Esophagus squamous epithelium (tissue), 5 donors: ENCODE measurements at places on chromosomes 6 and 20.
A peak's percentile ranks its signal among the peaks of the same experiment; 100 is the strongest.

- H3K27ac ChIP-seq = peak overlapping the region; percentile 82
- no peak for DNase-seq
- peaks cover 5% of the 10 kb centered on the region for H3K4me1 ChIP-seq
- no peaks in the 10 kb centered on the region for H3K27me3 ChIP-seq
- H3K36me3 ChIP-seq = peaks cover 3% of the 10 kb centered on the region
- H3K4me3 ChIP-seq = peak overlapping the region; percentile 59
These were observed 3.0 kb upstream of the TMEM14C start for GRCh38 chr6:10719964-10720264.

GRCh38 chr6:128855581-128856085 is 27.3 kb upstream of the LAMA2 start:
- H3K36me3 ChIP-seq = no peaks in the 10 kb centered on the region
- H3K4me3 ChIP-seq = no peak overlapping the region
- DNase-seq = no peak
- no peaks in the 10 kb centered on the region for H3K4me1 ChIP-seq
- H3K27me3 ChIP-seq = no peaks in the 10 kb centered on the region
- no peak overlapping the region for H3K27ac ChIP-seq

- no peaks in the 10 kb centered on the region for H3K4me1 ChIP-seq
- DNase-seq = no peak
- H3K36me3 ChIP-seq = no peaks in the 10 kb centered on the region
- H3K27ac ChIP-seq = no peak overlapping the region
- no peaks in the 10 kb centered on the region for H3K27me3 ChIP-seq
These were observed 4.2 kb upstream of the GPR31 start for GRCh38 chr6:167161851-167162467.

DNA sequence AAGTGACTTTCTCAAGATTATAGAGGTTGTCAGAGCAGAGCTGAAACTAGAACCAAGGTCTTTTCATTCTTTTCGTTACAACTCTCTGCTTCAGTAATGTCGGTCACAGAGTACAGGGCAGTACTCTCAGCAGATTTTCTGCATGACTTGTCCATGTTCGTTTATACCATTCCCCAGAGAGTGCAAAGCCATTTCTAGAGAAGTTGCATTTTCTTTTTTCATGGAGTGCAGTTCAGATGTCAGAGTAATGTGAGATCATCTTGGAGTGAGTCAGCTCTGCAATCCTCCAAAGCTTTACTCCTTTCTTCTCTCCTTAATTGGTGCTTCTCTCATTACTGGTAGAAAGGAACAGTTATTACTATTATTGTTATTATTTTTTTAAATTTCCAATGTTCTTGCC is 115.6 kb upstream of the B3GAT2 start:
- H3K36me3 ChIP-seq = no peaks in the 10 kb centered on the region
- DNase-seq = no peak
- H3K27me3 ChIP-seq = no peaks in the 10 kb centered on the region
- no peak overlapping the region for H3K4me3 ChIP-seq
- no peak overlapping the region for H3K27ac ChIP-seq

- peaks cover 14% of the 10 kb centered on the region for H3K4me1 ChIP-seq
- H3K27me3 ChIP-seq = no peaks in the 10 kb centered on the region
- no peaks in the 10 kb centered on the region for H3K36me3 ChIP-seq
- H3K27ac ChIP-seq = no peak overlapping the region
- no peak for DNase-seq
These were observed 74.7 kb upstream of the NOX3 start for GRCh38 chr6:155530219-155530834.

DNA sequence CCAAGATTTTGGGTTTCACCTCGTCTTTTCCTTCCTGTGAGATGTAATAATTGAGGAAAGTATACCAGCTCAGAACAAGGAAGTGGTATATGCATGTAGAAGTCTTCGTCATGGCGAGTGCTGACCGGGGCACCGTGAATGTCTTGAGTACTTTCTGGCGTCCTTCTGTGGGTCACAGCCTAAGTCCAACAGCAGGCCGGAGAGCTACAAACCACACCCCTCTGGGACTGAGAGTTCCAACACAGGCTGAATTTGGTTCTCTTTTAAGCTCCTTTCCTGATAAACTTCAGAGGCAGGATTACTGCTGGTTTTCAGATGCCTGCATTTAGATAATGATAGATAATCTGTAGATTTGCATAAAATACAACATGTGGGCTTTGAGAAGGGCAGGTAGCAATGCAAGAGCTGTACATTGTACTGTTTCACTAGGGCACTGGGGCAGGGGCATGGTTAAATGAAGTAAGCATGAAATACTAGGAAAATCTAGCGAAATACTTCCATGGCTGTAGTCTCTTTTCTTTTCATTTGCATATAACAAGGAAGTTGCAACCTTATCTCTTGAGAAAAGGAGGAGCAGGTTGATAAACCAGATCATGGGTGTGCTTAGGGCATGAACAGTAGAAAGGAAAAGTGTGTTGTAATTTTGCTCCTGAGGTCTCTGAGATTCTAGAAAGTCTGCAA is at the start of gene ADTRP:
TSS of gene ADTRP (minus strand) at position 156 of the 681 bp plus-strand sequence. CDS start at position 112, 44 bp downstream.
- H3K27me3 ChIP-seq = no peaks in the 10 kb centered on the region
- no peak for DNase-seq
- H3K4me1 ChIP-seq = no peaks in the 10 kb centered on the region
- no peak within 1 kb of the TSS for H3K27ac ChIP-seq

GRCh38 chr20:16069389-16070010 is 503.7 kb downstream of the KIF16B start:
- H3K4me1 ChIP-seq = no peaks in the 10 kb centered on the region
- no peak overlapping the region for H3K27ac ChIP-seq
- no peak overlapping the region for H3K4me3 ChIP-seq
- no peaks in the 10 kb centered on the region for H3K36me3 ChIP-seq
- DNase-seq = no peak

DNA sequence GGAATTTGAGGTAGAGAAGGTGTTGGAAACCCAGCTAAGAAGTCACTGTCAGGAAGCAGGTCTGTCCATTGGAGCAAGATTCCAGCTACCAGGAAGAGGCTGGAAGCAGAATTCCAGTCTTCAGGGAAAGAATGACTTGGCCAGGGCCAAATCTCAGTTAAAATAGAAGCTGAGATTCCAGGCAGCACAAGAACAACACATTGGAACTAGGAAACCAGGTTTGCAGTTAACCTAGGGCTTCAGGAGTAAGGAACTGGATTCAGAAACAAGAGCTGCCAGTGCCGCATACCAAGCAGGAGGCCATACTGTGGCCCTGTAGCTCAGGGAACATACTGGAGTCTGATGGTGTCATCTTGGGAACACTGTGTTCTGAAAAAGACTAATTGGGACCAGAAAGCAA is 73.7 kb upstream of the FUCA2 start:
- H3K4me3 ChIP-seq = no peak overlapping the region
- no peak for DNase-seq
- no peaks in the 10 kb centered on the region for H3K27me3 ChIP-seq
- H3K27ac ChIP-seq = no peak overlapping the region

DNA sequence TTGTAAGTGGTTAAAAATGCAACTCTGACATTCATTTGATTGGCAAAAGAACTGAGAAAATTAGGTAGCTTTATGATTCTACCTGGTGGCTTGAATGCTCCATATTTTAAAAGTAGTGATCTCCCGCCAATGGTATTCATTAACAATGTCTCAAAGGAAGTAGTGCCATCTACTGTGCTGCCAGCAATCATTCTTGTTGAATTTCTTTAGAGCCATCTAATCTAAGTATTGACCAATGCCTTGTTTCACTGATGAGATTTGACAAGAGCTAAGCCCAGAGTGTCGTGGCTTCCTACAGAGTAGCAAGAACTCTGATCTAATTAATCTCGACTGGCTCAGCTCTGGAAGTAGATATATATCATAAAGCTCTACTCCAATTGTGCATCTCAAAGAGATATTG is 696.7 kb downstream of the C6orf118 start:
- DNase-seq = no peak
- no peak overlapping the region for H3K27ac ChIP-seq
- no peak overlapping the region for H3K4me3 ChIP-seq
- H3K27me3 ChIP-seq = no peaks in the 10 kb centered on the region

DNA sequence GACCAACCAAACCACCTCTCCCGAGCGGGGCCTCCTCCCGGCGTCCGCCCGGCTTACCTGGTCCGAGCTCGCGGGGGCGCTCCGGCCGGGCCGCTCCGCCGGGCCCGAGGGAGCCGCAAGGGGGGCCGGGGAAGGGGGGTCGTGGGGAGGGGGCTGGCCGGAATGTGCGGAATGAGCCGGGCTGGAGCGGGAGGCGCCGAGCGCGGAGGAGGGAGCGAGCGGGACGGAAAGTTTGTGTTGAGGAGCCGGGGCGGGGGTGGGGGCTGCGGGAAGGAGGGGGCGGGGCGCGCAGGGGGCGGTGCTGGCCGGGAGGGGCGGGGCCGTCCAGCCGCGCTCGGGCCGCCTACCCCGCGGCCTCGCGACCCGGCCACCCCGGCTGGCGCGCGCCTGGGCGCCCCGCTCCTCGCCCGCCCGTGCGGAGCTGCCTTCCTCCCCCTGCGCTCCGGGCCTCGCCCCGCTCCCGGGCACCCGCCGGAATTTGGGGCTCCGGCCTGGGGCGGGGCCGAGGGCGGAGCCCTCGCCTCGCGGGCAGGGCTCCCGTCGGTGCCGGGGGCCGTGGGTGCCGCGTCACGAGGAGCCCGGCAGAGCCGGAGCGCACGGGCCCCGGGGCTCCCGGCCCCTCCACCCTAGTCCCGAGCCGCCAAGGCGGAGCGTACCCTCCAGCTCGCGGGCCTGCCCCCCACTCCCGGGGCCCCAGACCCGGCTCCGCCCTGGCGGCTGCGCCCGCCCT is at the start of gene TEAD3:
TSS of gene TEAD3 (minus strand) at position 239 of the 730 bp plus-strand sequence.
- H3K27me3 ChIP-seq = no peaks in the 10 kb centered on the region
- H3K4me1 ChIP-seq = peaks cover 37% of the 10 kb centered on the region
- no peaks in the 10 kb centered on the region for H3K36me3 ChIP-seq
- H3K27ac ChIP-seq = peak within 1 kb of the TSS; percentile 99

DNA sequence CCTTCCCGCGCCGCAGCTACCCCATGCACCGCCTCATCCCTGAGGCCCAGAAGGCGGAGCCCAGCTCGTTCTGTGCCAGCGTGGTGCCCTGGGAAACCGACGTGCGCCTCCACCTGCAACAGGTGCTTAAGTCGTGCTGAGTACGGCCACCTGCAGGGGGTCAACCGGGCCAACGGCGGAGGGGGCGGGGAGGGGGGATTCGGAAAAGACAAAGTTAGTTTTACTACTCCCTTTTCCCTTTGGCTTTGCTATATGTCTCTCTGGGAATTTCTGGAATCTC is 168.9 kb downstream of the CDK19 start:
- H3K36me3 ChIP-seq = peaks cover 18% of the 10 kb centered on the region
- H3K27ac ChIP-seq = no peak overlapping the region
- H3K4me1 ChIP-seq = no peaks in the 10 kb centered on the region
- no peaks in the 10 kb centered on the region for H3K27me3 ChIP-seq

DNA sequence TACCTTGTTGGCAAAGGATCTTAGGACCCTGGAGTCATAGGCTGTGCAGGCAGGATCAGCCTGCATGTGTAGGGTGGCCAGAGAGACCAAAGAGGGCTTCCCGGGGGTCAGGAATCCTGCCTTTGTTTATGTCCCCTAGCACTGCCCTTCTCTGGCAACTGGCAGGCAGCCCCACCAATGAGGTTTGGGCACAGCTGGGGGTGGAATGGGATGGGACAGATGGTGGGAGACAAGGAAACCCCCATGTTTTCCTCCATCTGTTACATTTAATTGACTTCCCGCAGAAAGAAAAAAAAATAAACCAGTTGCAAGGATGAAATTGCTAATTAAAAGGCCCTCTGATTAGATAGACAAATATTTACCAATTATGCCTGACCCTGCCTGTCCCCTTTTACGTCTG is 27.6 kb downstream of the CD40 start:
- H3K27ac ChIP-seq = no peak overlapping the region
- H3K4me3 ChIP-seq = no peak overlapping the region
- DNase-seq = no peak
- no peaks in the 10 kb centered on the region for H3K27me3 ChIP-seq
- H3K36me3 ChIP-seq = no peaks in the 10 kb centered on the region

GRCh38 chr6:129623008-129623732 is 86.8 kb downstream of the ARHGAP18 start:
- no peak for DNase-seq
- H3K36me3 ChIP-seq = no peaks in the 10 kb centered on the region
- H3K27me3 ChIP-seq = no peaks in the 10 kb centered on the region
- H3K4me1 ChIP-seq = no peaks in the 10 kb centered on the region
- no peak overlapping the region for H3K27ac ChIP-seq

- DNase-seq = no peak
- H3K4me3 ChIP-seq = peak overlapping the region; percentile 62
- peak overlapping the region; percentile 94 for H3K27ac ChIP-seq
- no peaks in the 10 kb centered on the region for H3K27me3 ChIP-seq
These were observed 109.0 kb downstream of the HFE start for GRCh38 chr6:26195924-26196845.

- no peak for DNase-seq
- H3K27ac ChIP-seq = peak overlapping the region; percentile 62
- H3K4me3 ChIP-seq = no peak overlapping the region
- no peaks in the 10 kb centered on the region for H3K36me3 ChIP-seq
These were observed 21.9 kb upstream of the RREB1 start for GRCh38 chr6:7085911-7086310.

DNA sequence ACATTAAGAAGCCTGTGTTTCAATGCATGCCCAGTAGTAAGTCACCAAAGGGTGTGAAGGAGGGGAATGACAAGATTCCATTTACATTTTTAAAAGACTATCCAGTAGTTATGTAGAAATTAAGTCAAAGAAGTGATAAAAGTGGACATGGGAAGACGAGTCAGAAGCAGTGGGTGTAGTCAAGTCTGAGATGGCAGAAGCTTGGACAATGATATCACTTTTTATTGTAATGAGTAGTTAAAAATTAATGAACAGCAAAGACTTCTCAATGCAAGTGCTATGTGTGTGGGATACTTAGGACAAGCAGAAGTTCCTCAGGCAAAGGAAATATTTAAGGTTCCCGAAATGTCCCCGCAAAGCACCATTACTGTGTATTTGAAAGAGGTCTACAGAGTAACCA is 156.0 kb downstream of the DST start:
- no peak overlapping the region for H3K27ac ChIP-seq
- H3K36me3 ChIP-seq = peaks cover 15% of the 10 kb centered on the region
- H3K4me1 ChIP-seq = no peaks in the 10 kb centered on the region
- H3K27me3 ChIP-seq = no peaks in the 10 kb centered on the region

DNA sequence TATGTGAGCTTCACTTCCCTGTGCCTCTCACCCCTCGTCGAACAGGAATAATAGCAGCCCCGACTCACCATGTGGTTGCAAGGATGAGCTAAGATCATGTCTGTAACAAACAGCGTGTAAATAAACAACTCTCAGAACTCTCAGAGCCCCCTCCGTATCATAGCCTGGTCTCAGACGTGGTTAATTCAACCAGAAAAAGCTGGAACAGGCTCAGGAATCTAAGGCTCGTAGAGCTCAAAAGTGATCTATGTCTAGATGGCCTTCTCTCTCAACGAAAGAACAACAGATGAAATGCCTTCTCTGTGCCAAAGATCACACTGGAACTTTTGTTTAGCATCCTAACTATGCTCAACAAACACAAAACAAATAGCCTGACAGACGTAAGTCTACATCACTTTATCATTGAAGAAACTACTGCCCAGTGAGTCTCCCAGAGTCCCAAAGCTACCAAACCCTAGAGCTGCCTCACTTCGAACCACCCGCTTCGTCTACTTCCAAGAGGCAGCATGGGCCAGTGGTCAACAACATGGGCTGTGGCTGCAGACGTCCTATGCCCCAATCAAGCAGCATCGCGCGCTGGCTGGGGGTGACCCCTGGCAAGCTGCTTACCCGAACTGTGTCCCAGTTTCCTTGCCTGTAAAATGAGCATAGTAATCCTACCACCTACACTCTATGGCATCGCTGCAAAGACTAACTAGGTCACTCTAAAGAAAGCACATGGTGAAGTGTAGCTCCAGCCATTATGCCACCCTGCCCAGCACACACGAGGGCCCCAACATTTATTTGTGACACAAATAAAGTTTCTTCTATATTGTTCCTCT is 35.1 kb downstream of the NFATC2 start:
- no peaks in the 10 kb centered on the region for H3K36me3 ChIP-seq
- no peaks in the 10 kb centered on the region for H3K27me3 ChIP-seq
- no peaks in the 10 kb centered on the region for H3K4me1 ChIP-seq
- H3K4me3 ChIP-seq = no peak overlapping the region
- no peak overlapping the region for H3K27ac ChIP-seq
